ENCODE measurements at places on chromosomes 11 and 22.

DNA sequence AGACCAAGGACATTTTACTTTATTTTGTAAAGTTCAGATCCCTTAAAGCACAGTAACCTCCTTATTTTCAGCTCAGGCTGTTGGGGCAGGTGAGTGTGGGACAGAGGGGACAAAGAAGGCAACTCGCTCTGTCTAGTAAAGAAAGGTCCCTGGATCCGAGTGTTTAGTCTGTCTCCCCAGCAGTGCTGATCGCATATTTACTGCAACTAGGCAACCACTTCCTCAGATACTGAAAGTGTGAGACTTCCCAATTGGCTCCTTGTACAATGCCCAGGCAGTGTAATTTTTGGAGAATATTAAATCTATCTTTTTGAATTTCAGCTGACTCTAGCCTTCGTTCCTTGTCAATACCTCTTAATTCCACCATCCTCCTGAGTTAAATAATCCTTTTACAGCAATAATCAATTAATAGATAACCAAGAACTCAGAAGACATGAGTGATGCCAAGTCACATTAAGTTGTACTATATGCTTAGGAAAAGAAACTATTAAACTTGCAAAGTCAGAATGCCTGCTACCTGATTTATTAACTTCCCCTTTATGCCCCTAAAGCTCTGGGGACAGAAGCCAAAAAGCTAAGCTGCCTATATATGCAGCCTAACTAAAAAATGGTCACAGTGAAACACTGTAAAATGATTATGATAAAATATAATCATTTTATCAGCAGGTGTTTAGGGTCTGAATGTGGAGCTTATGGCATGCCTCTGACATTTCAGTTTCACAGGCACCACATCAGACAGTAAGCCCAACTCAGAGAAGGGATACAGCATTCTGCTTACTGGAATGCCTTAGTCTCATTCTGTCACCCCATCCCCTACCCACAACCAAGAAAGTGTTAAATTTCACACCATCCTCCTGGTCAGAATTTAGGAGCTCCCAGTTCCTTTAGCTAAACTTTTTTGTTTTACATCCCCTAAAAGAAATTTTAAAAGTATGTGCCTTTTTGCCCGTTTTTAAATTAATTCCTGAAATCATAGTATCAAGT is 138.7 kb downstream of the TRIM44 start:
- no peak for DNase-seq

GRCh38 chr22:30655532-30655931 is 12.1 kb downstream of the DUSP18 start:
- no peak for DNase-seq

- DNase-seq, result no peak
Observed at GRCh38 chr22:36928786-36929535, 15.5 kb downstream of the CSF2RB start.

DNA sequence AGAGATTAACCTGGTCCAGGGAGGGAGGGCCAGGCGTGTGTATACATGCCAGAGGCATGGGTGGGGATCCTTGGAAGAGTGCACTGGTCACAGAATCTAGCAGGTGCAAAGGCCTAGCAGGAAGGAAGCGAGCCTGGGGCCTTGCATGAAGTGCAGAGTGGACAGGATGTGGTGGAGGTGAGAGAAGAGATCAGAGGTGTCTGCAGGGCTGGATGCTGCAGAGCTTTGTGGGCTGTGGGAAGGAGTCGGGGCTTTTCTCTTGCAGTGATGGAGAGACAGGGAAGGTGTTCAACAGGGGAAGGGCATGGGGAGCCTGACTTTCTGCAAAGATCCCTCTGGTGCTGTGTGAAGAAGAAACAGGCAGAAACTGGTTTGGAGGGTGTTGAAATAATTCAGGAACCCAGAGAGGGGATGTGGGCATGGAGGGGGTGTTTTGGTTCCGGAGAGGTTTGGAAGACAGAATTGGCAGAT is 2.5 kb upstream of the TPST2 start:
- no peak for DNase-seq

DNA sequence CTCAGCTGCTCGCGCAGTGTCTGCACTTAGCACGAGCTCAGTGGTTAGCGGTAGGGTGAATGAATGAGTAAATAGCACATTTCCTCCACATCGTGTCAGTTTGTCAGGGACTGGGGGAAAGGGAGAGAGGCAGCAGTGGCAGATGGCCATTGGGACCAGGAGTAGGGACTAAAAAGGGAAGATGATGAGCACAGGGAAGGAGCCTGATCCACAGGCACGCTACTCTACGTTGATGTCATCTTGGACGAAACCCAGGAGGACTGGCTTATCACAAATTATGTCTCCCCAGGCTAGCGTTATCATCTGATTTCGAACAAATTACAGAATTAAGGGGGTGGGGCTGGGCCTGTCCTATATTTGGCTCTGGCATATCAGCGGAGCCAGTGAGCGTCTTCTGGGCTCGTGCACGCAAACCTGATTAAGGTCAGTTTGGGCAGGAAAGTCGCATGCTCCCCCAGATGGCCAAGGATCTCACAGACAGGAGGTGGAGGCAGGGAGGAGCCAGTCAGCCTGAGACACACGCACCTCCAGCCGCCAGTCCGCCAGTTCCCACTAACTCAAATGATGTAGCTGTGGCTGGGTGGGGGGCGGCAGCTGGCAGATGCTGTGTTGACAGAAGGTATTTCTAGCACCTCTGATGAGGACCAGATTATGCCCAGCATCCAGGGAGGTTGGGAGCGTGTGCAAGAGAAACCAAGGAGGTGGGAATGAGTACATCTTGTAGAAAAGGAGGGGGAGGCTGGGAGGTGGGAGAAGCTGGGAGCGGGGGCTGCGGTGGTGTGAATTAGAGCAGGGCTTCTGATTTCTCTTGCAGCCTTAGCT is 97.4 kb upstream of the PRDM11 start:
- DNase-seq, result no peak

- no peak for DNase-seq
Observed at GRCh38 chr11:60345489-60345888, 18.4 kb downstream of the MS4A6E start.

DNA sequence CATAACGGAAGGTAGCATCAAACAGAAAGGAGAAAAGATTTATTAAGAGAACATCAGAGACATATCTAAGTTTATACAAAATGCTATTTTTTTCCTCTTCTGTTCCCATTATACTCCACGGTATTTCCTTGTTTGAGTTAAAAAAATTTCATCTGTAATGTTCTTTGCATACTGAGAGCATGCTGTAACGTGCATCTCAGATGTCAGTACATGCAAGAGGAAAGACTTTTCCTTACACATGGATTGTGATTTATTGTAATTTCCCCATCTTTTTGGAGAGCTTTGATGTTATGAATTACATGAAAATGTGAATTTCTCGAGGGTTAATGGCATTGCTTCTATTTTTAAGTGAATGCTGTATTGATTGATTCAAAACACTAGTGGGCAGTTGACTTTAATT is 1164.0 kb downstream of the LRRC4C start:
- DNase-seq, result no peak

- no peak for DNase-seq
Observed at GRCh38 chr22:42770941-42771647, 50.4 kb upstream of the A4GALT start.

GRCh38 chr11:58490827-58491226 is 17.1 kb downstream of the OR5B21 start:
- DNase-seq, result no peak

- DNase-seq, result no peak
Observed at GRCh38 chr11:81892770-81893635, 840.7 kb downstream of the FAM181B start.

GRCh38 chr11:46363455-46364005 is 16.3 kb downstream of the DGKZ start:
- no peak for DNase-seq

DNA sequence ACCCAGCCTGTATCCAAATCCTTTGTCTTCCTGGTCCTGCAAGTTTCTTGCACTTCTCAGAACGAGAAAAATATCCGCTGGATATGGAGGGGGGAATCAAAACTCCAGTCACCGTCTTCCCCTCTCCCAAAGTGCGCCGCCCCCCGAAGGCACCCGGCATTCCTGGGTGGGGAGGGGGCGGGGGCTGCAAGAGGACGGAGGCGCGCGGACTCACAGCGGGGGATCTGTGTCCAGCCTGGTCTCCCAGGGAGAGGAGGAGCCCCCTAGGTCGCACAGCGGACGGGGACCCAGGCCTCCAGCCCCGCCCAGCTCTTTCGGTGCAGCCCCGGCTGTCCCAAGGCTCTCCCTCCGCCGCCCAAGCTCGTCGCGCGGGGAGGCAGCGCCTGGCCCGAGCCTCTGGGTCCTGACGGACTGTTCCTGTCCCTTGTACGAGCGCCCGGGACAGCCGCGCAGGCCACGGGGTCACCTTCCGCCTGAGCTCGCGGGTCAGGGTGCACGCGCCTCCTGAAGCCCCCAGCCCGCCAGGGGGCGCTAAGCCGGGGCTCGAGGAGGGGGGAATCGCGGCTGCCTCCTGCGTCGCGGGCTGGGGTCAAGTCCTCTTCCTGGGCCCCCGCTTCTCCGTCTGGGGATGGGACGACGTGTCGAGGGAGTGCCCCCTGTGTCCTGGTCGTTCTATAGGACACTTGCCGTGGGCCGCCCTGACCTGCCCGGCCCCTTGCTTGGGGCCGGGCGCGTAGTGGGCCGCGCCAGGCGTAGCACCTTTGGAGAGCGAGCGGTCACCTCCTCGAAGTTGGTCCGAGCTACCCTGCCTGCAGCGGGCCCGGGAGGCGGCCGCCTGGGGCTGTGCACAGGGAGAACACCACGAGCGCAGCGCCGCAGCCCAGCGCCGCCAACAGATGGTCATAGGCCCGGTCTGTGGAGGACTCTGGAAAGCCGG is 2.4 kb upstream of the WNT11 start:
- DNase-seq, result no peak

Measured in SIG-M5 (cell line).